ENCODE measurements at places on chromosomes 2 and 18.
A peak's percentile ranks its signal among the peaks of the same experiment; 100 is the strongest.

- no peak for DNase-seq
Measured at GRCh38 chr2:25587361-25587760, 86.0 kb downstream of the DTNB start.

DNA sequence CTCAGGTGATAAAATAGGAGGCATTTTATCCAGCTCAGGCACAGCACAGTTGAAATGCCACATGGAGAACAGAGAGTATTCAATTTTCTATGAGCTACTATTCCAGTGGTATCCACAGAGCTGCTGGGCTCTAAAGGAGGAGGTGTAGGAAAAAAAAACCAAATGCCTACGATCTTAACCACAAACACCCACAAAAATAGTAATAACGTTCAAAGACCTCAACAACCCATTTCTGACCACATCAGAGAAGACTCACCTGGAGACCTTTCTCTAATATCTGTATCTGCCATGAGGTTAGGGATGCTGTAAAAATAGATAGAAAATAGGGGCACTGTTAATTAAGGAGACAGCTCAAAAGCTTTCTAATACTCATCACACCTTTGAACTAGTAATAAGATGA is 294.6 kb upstream of the PARD3B start:
- DNase-seq: no peak

DNA sequence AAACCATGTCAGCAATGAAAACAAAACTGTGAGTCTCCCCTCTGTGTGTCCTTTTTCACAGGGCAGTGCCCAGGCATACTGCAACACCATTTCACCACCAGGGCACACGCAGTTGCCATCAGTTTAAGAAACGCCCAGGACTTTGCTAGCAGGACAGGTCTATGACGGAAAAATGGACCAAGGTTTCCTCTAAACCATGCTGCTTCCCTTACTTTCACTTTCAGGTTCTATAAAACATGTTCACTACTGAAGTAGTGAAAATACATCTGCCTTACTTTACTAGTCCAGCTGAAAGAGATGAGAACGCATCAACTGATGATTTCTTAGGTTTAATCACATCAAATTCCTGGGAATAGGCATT is 110.5 kb downstream of the TCF4 start:
- no peak for DNase-seq

- no peak for DNase-seq
Measured at GRCh38 chr2:216014006-216014405, 655 bp upstream of the MREG start.

DNA sequence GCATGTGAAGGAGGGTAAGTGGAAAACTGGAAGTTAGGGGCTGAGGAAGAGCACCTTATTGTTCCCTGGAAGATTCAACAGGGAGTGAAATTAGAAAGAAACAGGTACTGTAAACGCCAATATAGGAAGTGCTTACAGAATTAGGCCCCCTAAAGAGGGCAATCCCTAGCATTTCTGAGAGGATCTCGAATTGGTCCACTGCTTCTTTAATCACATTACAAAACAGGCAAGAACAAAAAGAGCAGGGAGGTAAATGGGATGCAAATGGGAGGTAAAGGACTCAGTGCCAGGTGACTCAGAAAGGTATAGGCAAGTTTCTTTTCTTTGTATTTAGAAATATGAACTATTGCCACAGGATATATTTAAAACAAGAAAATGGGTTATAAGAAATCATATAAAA is 116.4 kb upstream of the FANCL start:
- DNase-seq: no peak

DNA sequence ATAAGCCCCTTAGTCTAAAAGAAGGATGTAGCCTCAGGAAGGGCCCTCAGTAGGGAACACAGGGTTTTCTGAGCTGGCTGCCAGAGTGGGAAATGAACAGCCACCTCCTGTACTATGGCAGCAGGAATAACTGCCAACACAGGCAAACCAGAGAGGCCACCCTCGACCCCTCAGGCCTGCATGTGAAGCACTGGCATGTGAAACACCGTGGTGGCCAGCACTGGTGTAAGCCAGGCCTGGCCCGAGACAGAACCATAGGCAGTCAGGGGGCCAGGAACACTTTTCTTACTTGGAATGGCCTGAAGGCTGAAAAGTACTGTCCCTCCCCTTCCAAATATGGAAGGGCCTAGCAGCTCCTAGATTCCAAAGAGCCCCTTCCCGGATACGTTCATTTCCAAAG is 28.2 kb downstream of the SFXN5 start:
- no peak for DNase-seq

DNA sequence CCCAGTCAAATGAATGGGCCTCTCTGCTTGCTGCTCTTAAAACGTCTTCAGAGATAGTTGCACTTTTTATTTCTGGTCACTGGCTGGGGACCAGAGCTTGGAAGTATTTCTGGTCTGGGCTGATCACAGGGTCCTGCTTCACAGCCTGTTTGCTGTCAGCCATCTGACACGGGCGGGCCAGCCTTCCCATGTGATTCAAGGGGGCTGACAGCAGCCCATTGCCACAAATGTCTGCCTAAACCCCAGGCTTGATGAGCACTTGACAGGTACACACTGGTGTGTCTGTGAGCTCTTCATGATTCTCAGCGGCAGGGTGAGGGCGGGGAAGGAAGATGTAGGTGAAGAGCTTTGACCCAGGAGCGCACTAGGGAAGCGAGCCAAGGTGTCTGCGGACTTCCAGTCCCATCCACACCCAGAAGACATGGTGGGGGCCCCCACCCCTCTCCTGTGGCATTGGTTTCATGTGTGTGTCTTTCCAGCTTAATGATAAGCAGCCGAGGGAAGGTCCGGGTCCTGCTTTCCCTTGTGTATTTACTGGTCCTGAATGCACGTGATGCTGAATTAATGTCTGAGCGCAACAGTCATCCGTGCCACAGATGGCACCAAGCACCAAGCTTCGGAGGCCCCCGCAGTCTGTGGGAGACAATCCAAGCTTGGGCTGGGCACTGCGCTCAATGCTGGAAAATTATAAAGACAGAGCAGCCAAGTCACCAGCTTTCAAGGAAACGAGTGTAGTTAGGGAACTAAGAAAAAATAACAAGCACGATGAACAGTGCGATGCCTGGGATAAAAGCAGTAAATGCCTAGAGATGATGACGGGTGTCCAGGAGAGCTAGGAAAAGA is 73.3 kb downstream of the SH3BP4 start:
- no peak for DNase-seq

DNA sequence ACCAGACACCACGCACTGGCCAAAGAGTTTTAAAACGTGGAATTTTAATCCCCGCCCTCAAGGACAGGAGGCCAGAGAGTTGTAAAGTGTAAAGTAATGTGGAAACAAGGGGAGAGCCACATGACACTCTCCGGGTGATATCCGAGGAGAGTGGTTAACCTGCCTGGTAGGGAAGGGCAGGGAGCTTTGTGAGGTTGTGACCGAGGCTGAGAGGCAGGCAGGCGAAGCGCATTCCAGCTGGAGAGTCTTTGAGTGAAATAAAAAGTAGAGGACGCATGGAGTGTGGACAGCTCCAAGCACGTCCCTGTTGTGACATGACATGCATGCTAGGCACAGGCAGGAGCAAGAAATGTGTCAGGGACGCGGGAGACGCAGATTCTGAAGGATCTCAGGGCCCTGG is 539.5 kb downstream of the RNF144A start:
- DNase-seq: no peak

GRCh38 chr18:55300421-55300935 is 287.5 kb downstream of the TCF4 start:
- DNase-seq: no peak

DNA sequence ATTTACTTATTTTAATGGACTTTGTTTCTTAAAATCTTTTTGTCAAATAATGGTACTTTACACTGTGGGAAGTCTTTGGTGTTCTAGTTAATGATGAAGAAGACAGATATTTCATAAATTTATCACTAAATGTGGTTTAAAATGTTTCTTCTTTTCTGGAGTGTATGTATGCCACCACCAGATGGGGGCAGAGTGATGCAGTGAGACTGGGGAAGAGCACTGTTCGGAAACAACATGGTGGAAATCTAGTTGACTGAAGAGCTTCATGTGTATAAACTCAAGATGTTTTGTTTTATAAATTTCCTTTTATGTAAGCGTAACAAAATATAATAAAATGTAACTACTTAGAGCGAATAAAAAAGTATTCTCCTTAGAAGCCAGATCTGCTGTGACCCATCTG is 195.1 kb downstream of the KCNE4 start:
- DNase-seq: no peak

DNA sequence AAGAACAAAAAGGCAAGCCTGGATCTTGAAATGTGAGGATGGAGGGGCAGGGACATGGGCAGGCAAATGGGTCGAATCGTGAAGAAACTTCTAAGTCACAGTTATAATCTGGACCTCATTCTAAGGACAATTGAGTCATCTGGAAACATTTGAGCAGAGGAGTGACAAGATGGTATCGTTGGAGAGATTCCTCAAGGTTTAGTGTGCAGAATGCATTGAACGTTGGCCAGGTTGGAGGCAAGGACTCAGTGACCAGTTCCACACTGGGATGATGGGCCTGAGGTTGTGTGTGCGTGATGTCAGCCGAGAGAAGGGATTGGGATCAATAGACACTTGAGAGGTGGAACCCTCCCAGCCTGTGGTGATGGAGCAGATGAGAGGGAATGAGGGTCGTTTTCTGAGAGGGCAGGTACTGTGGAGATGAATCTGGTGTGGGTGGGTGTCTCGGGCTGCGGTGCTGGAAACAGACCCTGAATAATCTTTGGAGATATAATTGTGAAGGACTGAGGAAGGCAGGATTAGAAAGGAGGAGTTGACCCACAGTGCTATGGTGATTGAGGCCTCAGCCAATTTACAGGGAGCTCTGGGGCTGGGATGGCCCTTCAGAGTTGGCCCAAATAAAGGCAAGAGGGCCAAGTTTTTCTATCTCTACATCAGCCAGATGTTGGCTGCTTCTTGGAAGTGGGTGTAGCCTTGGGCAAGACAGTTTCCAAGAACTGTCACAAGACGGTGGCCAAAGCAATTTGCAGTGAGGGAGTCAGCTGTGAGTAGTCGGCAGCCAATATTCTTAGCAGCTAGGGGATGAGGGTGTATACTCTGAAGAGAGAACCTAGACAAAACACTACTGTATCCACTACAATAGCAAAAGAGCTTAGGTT is 5.8 kb upstream of the ZNF532 start:
- no peak for DNase-seq

GRCh38 chr18:51716277-51716676 is 518.8 kb upstream of the MEX3C start:
- no peak for DNase-seq

- DNase-seq: no peak
Measured at GRCh38 chr2:8115456-8115855, 566.4 kb upstream of the ID2 start.

- DNase-seq: no peak
Measured at GRCh38 chr2:236196366-236196765, 28.2 kb upstream of the GBX2 start.

- no peak for DNase-seq
Measured at GRCh38 chr2:71609029-71609428, 155.7 kb downstream of the DYSF start.

DNA sequence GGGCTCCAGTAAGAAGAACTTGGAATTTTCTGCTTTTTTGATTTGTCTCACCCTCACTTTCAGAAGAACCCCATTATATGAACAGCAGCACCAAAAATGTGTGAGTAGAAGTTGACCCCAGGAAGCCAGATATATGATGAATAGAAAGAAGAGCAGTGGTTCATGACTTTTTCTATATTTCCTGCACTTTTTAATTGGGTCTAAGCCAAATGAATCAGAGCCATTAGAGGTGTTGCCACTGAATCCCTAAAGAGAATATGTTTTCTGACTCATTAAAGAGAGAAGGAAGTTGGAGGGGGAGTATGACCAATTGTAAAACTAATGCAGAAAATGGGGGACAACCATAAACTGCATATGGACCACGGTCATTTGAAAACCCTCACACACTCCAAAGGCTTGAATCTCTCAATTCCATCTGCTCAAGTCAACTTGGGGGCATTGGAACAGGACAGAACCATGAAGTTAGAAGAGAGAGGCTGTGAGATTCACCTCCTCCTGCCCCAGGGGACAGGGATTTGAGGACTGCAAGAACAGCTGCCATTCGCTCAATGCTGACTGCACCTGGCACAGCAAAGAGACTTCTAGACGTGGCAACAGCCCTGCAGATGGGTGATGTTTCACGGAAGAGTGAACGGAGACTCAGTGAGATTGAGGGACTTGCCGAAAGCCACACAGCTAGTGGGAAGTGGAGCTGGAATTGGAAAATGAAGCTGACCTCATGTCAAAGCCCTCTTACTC is 3.0 kb downstream of the DAPL1 start:
- DNase-seq: no peak

DNA sequence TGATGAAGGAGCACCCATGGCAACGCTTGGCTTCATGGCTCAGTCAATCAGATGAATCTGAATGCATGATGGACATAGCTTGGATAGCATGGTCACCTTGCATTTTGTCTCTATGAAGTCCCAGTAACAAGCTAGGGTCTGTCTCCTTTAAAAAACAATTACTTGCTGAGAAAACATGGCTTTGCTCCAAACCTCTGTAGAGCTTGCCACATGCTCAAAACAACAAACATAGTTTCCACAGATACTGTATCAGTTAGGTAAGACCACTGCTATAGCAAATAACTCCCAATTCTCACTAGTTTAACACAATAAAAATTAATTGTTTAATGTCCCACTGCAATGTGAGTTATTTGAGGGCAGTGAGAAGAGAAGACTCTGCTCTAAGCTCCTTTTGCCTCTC is 401.0 kb downstream of the IRS1 start:
- DNase-seq: no peak

- peak; percentile 82 for DNase-seq
Measured at GRCh38 chr2:182300608-182301007, 126.2 kb downstream of the PDE1A start.

- DNase-seq: no peak
Measured at GRCh38 chr2:97359861-97360584, 229.7 kb downstream of the ANKRD36B start.

DNA sequence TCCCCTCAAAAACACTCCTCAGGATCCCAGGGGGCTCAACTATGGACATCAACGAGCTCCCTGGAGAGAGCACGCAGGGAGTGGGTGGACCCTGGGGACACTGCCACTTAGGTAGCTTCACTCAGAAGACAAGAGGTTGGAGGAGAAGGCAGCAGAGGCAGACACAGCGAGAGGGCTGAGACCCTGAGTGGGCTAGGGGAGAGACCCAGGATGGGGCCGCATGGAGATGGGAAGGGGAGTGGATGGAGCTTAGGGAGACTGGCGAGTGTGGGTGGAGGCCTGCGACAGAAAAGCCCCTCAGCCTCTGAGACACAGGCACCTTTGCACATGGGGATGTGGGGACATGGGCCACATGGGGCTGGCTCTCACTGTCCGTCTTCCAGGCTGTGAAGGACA is 70.9 kb downstream of the ASB1 start:
- no peak for DNase-seq

DNA sequence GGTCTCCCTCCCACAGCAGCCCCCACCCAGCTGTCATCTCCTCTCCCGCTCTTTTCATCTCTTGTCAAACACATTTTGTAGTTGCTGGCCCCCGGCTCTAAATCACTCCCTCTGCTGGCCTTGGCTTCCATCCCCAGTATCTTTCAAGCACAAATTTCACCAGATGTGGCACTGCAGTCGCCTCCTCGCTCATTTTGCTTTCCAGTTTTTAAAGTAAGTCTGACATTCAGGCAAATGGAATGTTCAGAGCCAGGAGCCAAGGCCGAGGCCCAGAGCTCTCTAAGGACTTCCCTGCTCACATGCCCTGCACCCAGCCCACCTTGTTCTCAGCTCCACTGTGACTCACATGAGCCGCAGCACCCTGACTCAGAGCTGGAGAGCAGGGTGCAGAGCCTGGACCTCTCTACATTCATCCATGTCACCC is 158.4 kb downstream of the GALNT14 start:
- peak; percentile 78 for DNase-seq

- no peak for DNase-seq
Measured at GRCh38 chr2:132549935-132550670, 119.9 kb downstream of the LYPD1 start.

GRCh38 chr2:2703172-2703571 is 372.1 kb upstream of the MYT1L start:
- DNase-seq: no peak

Data from epithelial cell of proximal tubule (primary cell).